Small intestine (tissue), 16 donors: ENCODE measurements at places on chromosomes 1 and 21.

DNA sequence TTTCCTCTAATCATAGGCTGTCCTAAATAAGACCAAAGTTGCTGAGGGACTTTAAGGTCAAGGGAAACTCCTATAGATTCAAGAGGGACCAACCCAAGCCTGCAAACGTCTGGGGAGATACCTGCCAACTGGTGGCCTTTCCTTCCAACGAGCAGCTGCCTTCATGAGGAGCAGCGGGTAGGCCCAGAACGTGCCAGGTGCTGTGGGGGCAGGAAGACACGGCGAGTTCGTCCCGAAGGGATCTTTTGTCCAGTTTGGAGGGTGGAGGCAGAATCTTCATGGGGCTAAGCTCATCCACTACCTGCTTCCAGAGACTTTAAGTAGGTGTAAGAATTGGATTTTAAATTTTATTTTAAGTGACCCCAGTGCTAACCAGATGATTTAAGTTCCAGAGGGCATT, 26.0 kb upstream of the SLC26A9 start:
- H3K4me3 ChIP-seq: no peak overlapping the region
- no peaks in the 10 kb centered on the region for H3K4me1 ChIP-seq
- no peak for DNase-seq
- H3K36me3 ChIP-seq: no peaks in the 10 kb centered on the region

- DNase-seq: no peak
- no peak overlapping the region for H3K4me3 ChIP-seq
- H3K27me3 ChIP-seq: no peaks in the 10 kb centered on the region
- no peaks in the 10 kb centered on the region for H3K36me3 ChIP-seq
These were observed 215.1 kb downstream of the ST6GALNAC3 start for GRCh38 chr1:76289692-76290091.

DNA sequence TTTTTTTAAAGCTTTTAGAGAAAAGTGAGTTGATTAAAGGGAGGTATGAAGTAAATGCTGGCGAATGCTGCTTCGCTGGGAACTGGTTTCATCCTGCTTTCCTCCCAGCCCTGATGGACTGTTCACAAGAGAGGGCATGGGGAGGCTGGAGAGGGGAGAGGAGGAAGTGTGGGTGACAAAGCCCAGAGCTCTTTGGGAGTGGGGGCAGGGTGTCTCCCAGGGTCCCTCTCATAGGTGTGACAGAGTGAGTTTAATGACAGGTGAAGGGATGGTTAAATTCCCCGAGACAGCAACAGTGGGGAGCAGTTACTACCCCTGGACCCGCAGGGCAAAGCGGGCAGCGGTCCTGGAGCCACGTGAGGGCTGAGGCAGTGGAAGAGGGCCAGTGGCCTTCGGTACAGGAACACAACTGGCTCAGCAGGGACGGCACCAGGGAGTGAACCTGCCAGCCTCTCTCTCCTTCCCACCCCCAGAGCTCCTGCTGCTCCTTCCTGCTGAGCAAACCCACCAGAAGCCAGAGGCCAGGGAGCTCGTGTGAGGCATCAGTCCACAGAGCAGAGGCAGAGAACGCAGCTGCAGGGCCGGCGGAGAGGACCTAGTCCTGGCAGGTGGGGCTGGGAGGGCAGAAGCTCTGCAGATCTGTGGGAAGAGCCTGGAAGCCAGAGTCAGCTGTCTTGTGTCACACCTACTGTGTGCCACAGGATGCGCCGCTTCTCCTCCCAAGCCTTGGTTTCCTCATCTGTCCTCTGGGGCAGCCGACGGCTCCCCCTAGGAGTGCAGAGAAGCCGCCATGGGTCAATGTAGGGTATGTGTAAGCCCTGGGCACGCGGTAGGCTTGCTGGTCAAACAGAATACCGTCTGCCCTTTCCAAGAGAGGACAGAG, 20.9 kb upstream of the LRP8 start:
- H3K27me3 ChIP-seq: no peaks in the 10 kb centered on the region
- H3K4me1 ChIP-seq: no peaks in the 10 kb centered on the region
- DNase-seq: no peak
- H3K27ac ChIP-seq: no peak overlapping the region
- H3K36me3 ChIP-seq: no peaks in the 10 kb centered on the region

- peak overlapping the region; percentile 83 for H3K27ac ChIP-seq
- no peaks in the 10 kb centered on the region for H3K36me3 ChIP-seq
- H3K4me1 ChIP-seq: peaks cover 18% of the 10 kb centered on the region
- no peaks in the 10 kb centered on the region for H3K27me3 ChIP-seq
- no peak overlapping the region for H3K4me3 ChIP-seq
These were observed 106.9 kb upstream of the F3 start for GRCh38 chr1:94648225-94649007.

DNA sequence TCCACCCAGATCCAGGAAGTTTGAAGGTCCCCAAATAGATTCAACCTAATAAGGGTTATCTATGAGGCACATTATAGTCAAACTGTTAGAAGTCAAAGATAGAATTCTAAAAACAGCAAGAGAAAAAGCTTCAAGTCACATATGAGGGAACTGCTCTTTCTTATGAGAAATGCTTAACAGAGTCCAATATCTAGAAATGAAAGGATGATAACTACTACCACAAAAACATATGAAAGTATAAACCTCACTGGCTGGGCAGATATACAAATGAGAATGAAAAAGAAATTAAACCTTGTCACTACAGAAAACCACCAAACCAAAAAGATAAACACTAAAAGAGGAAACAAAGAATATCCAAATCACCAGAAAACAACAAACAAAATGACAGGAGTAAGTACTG, 201.8 kb downstream of the KCNH1 start:
- no peak overlapping the region for H3K4me3 ChIP-seq
- no peak overlapping the region for H3K27ac ChIP-seq
- no peak for DNase-seq
- no peaks in the 10 kb centered on the region for H3K4me1 ChIP-seq
- no peaks in the 10 kb centered on the region for H3K27me3 ChIP-seq
- H3K36me3 ChIP-seq: no peaks in the 10 kb centered on the region

- no peak for DNase-seq
- H3K4me3 ChIP-seq: no peak overlapping the region
- H3K4me1 ChIP-seq: no peaks in the 10 kb centered on the region
- no peak overlapping the region for H3K27ac ChIP-seq
These were observed 583.4 kb upstream of the ADAMTS5 start for GRCh38 chr21:27550287-27550686.

- H3K4me3 ChIP-seq: no peak overlapping the region
- no peak overlapping the region for H3K27ac ChIP-seq
- no peaks in the 10 kb centered on the region for H3K27me3 ChIP-seq
- H3K4me1 ChIP-seq: no peaks in the 10 kb centered on the region
- no peak for DNase-seq
These were observed 64.3 kb upstream of the COL6A1 start for GRCh38 chr21:45917241-45917640.

DNA sequence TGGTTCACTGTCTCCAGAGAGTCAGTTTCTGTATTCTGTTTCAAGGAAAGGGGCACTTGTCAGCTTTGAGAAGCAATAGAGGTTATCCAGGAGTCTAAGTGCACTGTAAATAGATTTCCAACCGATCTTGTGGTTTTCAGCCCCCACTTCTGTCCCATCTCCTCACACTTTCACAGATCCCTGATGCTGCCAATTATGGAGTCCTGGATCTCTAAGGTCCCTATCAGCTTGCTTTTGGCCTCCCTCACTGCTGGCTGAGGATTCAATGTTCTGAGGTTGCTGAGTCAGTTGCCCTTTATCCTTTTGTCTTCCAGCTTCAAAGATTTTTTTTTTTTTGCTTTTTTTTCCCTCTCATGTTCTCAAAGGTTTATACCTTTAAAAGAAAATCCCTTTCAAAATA, 98.4 kb downstream of the DIRAS3 start:
- no peak overlapping the region for H3K4me3 ChIP-seq
- DNase-seq: no peak
- no peaks in the 10 kb centered on the region for H3K27me3 ChIP-seq
- H3K4me1 ChIP-seq: no peaks in the 10 kb centered on the region
- no peak overlapping the region for H3K27ac ChIP-seq

- H3K4me3 ChIP-seq: no peak overlapping the region
- peaks cover 6% of the 10 kb centered on the region for H3K36me3 ChIP-seq
- DNase-seq: no peak
- H3K27ac ChIP-seq: no peak overlapping the region
- no peaks in the 10 kb centered on the region for H3K27me3 ChIP-seq
These were observed 116.3 kb upstream of the HP1BP3 start for GRCh38 chr1:20903437-20903836.

DNA sequence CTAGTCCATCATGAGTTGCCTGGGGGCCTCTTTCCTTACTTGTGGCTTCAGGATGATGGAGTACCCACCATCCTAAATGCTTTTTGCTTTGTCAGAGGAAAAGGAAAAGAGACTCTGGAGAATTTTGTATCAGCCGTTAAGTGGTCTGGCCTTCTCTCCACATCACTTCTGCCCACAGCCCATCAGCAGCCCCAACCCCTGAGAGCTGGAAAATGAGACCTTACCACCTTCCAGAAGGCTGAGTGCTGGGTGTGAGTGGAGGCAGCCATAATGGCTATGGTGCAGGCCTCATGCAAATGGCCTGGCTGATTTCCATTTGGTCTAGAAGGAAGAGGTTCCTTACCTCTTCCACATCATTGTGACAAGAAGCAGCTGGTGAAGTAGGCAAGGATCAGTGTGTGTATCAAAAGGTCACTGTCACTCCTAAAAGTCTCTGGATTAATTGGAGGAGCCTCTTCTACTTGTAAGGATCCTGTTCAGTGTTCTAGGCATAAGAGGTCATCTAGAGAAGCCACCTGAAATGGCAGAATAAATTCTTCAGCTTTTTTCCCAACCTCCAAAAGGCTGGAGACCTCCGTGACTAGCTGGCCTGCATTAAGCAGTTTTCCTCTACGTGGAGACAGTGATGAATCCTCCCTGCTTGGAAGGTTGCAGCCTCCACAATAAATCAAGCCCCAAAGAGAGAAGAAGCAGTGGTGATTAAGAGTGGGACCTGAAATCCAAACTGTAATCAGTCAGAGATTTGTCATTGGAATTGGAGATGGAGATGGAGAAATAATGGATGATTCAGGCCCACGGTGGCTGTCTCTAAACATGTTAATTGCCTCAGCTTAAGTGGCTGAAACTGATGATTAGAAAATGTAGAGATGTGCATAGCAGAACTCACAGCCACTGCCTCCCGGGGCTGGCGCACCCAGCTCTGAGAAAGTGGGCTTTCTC, 111.5 kb downstream of the CNIH3 start:
- H3K4me3 ChIP-seq: no peak overlapping the region
- DNase-seq: no peak
- H3K36me3 ChIP-seq: no peaks in the 10 kb centered on the region

DNA sequence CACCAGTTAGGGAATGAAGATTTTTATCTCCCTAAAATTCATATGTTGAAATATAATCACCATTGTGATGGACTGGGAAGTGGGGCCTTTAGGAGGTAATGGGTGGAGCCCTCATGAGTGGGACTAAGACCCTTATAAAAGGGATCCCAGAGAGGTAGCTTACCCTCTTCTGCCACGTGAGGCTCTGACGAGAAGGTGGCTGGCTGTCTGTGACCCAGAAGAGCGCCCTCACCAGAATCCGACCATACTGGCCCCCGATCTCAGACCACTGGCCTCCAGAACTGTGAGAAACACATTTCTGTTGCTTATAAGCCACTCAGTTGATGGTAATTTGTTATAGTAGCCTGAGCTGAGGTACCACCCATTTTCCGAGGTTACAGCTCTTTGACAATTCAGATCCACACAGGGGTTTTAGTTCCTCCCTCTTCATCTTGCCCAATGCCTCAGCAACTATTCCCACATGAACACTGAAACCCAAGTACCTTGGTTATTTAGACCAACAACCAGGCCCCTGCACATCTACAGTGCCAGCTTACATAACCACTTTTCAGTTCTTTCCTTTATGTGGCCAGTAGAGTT, 27.6 kb upstream of the HUNK start:
- H3K4me3 ChIP-seq: no peak overlapping the region
- no peaks in the 10 kb centered on the region for H3K36me3 ChIP-seq
- H3K4me1 ChIP-seq: no peaks in the 10 kb centered on the region

DNA sequence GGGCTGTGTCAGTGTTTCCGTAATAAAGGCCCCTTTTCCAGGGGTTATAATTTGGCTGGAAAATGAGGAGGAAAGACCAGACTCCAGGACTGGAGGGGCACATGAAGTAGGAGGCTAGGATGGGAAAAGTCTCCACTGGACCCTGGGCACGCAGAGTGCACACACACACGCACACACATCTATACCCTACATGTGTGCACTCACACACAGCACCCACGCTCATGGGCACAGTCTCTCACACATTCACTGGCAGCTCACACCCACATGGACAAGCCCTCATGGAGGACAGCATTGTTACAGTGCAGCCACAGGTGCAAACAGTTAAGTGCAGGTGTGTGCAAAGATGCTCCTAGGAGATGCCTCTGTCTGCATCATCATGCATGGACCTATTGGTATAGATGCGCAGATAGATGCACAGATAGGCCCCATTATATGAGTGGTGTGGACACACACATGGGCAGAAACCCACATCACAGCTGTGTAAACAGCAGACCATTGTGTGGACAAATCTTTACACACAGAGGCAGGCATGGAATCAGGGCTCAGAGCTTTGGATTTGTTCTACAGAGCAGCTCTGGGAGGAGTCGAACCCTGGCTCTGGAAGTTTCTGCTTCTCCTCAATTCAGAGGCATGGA, 9.1 kb upstream of the RUNX3 start:
- no peak overlapping the region for H3K27ac ChIP-seq
- H3K4me1 ChIP-seq: no peaks in the 10 kb centered on the region
- H3K36me3 ChIP-seq: no peaks in the 10 kb centered on the region
- no peak overlapping the region for H3K4me3 ChIP-seq
- H3K27me3 ChIP-seq: no peaks in the 10 kb centered on the region

DNA sequence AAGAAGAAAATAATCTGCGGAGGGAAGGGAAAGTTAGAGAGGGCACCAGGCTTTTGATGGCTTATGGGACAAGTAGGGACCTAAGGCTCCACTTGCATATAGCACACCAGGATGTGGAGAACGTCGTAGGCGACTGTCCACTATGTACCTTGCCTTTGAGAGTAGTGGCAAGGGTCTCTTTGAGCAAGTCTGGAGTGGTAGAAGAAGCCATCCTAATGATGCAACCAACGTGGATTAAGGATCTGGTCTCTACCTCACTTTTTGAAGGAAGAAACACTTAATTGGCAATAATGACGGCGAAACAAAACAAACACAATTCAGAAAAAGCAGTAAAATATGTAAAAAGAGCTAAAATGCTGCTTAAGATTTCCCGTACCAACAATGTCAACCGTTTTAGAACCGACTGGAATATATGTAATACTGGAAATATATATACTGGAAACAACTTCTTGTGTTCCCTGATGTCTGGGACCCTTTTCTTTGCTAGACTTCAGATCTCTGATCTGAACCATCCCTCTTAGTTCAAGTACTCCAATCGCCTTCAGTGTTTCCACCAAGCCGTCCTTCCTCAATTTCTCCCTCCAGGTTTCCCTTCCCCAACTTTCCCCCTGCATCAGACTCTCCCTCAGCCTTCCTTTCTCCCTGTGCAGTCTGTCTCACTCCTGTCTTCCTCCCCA, 821 bp upstream of the KHDRBS1 start:
- H3K4me3 ChIP-seq: no peak overlapping the region
- DNase-seq: no peak

GRCh38 chr1:186722711-186723309, 42.6 kb upstream of the PTGS2 start:
- H3K36me3 ChIP-seq: no peaks in the 10 kb centered on the region
- no peaks in the 10 kb centered on the region for H3K4me1 ChIP-seq
- peak; percentile 35 for DNase-seq
- H3K4me3 ChIP-seq: no peak overlapping the region
- H3K27me3 ChIP-seq: no peaks in the 10 kb centered on the region

- no peaks in the 10 kb centered on the region for H3K27me3 ChIP-seq
- no peak overlapping the region for H3K4me3 ChIP-seq
- no peaks in the 10 kb centered on the region for H3K36me3 ChIP-seq
- H3K4me1 ChIP-seq: no peaks in the 10 kb centered on the region
- peak; percentile 76 for DNase-seq
- peak overlapping the region; percentile 6 for H3K27ac ChIP-seq
These were observed 28.3 kb upstream of the RAB3GAP2 start for GRCh38 chr1:220300442-220301121.
